ENCODE measurements at places on chromosomes 4 and X.
A peak's percentile ranks its signal among the peaks of the same experiment; 100 is the strongest.

GRCh38 chr4:1985294-1985693, 23.5 kb downstream of the NELFA start:
- DNase-seq, result no peak

DNA sequence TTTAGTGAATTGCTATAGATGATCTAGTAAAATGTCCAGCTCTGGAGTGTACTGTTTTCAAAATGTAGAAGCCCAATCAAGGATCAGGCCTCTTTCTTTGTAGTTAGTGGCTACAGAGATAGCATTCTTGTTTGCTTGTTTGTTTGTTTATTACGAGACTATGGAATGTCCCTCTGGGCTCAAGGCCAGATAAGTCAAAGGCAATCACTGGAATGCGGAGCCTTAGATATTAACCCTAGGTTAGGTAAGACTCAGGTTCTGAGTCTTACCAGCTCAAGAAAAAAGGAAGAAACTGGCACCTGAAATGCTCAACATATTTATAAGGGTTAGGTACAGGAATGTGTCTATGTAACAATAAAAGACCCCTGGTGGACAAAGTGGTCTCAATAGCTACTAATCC, 261.5 kb downstream of the SLC7A11 start:
- DNase-seq, result no peak

DNA sequence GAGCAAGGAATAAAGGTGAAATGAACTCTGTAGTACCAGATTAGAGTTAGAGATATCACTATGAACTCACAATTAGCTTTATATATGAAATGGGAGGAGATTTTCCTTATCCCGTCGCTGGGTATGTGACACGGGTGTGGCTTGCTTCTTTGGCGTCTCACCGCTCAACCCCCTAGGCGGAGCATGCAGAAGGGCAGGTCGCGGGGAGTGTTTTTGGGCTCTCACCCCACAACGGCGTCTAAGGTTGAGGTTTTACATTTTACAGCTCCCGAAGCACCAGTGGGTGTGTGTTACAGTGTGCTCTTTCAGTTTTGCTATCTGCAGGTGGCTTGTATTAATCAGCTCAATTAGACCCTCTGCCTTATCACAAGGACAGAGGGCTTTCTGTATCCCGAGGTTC, 42.1 kb upstream of the MAGEB10 start:
- no peak for DNase-seq

GRCh38 chr4:176791591-176792325, 964 bp downstream of the VEGFC start:
- peak; percentile 35 for DNase-seq

DNA sequence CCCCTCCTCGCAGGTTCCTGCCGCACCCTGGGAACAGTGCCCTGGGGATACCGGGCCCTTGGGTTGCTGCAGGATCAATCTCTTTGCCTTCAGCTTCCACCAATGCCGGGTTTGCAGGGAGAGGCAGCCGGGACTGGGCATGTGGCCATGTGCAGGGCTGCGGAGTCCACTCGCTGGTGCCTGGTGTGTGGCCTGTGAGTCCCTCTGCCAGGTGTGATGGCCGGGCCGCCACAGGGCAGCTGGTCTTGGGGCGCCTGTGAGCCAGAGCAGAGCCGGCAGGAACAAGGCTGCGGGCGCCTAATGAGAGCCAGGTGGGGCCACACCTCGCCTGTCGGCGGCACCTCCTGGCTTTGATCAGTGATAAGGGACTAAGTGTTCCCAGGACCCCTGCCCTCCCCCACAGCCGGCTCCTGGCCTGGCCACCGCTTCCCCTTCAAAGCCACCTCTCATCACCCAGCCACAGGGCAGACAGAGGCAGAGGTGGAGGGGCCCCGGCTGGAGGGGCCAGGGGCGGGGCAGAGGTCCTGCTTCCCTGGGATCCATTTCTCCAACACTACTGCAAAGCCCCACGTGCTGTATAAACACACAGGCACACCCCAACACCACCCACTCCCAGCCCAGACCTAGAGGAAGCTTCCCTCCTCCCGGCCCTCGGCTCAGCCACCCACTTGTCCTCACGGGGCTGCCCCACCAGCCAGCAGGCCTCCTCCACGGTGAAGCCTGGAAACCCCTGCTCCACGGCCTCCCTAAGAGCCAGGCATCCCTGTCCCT, 132.7 kb downstream of the CPZ start:
- peak; percentile 7 for DNase-seq

- no peak for DNase-seq
Observed at GRCh38 chr4:27140486-27140885, 279.8 kb downstream of the STIM2 start.

GRCh38 chrX:134875671-134876070, 115.1 kb upstream of the SMIM10 start:
- no peak for DNase-seq

GRCh38 chr4:176830971-176831370, 38.2 kb upstream of the VEGFC start:
- DNase-seq, result no peak

DNA sequence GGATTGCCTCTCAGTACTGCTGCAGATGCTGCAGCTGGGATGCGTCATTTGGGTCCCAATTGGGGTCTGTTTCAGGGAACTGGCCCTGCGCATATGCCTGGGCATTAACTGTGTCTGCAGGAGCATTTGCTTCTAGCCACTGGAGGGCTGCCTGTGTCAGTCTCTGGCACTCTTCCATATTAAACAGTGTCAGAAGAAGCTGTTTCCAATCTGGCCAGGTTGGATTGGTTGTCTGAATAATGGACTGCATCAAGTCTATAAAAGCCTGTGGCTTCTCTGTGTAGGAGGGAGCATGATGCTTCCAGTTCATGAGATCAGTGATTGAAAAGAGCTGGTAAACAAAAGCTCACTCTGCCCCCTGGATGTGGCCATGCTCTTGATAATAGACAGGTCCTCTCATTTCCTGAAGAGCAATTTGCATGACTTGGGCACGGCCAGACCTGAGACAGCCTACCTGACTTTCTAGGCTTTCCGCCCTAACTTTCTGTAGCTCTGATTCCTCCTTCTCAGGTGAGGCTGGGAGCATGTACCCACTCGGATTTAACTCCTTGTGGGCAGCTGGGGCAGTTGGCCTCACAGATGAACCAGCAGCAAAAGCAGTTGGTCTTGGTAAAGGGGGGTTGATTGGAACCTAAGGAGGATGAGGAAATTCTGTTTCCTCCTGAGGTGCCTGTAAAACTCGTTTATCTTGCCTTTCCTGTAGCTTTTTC, 29.2 kb downstream of the SULT1E1 start:
- no peak for DNase-seq

DNA sequence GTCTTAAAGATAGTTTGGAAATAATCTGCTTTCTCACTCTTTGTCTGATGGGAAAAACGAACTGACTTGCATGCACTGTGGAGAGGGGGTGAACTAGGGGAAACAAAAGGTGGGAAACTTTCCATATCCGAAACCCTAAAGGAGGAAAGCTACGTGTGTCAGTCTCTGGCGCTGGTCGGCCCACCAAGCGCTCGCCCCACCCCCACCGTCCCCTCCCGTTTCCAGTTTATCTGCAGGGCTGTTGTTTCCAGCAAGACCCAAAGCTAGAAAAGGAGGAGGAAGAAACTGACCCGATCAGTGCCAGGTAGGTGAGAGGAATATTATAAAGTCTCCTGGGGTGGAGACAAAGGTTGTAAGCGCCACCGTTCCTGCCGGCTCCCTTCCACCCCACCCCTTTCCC, 552 bp downstream of the TCEAL9 start:
- peak; percentile 52 for DNase-seq

DNA sequence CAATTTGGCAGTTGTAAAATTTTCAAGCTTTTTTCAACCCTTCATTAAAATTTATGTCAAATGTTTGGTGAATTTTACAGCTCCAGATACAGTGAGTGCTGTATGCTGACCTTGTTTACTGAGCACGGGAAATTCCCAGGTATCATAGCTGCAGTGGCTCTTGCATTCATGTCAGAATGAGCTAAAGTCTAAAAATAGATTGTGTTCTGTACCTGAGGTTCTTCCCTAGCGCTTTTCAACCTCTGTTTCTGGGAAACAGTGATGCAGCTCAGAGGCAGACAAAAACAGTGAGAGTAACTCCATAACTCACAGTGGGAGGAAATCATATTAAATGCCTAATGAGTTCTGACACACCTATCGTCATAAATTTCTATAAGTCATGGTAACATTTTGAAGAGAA, 393.8 kb upstream of the GNPDA2 start:
- no peak for DNase-seq

DNA sequence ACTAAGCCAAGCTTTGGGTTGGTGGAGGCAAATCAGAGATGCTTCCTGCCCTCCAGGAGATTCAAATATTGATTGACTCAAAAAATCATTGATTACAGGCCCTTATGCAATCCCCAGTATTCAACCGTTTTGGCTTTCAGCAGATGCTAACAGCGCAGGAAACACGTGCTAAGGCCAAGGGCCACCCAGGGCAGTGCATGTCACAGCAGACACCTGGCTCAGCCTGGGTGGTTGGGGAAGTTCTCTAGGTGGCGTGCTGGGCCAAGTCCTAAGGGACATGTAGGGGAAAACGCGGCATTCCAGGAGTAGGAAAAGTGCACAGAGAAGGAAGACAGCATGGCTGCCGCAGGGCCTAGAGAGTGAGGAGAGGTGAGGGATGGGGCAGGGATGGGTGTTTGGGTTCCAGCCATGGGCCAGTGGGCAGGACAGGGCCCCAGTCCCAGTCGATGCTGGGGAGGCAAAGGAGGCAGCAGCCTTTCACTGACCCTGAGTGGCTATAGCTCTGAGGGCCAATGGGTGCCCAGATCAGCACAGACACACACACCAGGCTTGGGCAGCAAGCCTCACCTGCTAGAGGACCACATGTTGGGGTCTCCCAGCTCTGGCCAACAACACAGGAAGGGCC, 239.1 kb downstream of the EVC2 start:
- no peak for DNase-seq

DNA sequence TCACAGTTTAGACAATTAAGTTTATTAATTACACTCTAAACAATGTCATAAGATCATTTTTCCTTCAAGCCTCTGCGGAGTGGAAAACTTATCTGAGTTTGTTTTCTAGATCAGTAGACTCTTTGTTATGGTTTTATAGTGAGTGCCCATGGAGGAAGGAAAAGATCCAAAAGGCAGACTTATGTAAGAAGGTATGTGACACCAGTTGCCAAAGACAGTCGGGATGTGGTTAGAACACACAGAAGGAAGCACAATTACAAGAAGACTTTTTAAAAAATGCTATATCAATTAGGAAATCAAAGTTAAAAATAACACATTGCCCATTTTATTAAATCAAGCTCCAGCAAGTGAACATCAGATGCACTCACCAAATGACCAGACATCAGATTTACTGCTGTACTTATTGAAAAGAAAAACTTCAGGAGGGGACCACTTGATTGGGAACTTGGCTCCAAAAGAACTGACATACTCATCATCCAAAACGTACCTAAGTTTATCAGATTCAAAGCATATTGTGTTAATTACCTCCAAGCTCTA, 57.1 kb downstream of the NIPAL1 start:
- DNase-seq, result no peak

GRCh38 chrX:150044556-150044955, 106.3 kb upstream of the EOLA2 start:
- no peak for DNase-seq

GRCh38 chrX:123909523-123909922, 49.7 kb downstream of the XIAP start:
- DNase-seq, result no peak

DNA sequence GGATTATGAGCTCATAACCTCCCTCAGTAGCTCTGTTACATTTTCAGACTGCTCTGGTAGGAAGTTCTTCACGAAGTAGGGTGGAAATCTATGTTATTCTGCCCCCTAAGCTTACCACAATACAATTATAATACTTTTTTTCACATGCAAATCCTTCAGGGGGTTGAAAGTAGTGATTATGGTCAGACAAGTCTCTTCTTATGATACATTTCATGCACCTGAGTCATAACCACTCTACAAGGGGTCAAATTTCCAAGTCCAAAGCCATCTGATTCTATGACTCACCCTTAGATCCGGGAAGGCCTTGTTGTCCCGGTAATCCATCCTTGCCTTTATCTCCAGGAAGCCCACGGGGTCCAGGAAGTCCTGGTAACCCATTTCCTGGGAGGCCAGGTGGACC, 95.2 kb downstream of the ATG4A start:
- DNase-seq, result no peak

DNA sequence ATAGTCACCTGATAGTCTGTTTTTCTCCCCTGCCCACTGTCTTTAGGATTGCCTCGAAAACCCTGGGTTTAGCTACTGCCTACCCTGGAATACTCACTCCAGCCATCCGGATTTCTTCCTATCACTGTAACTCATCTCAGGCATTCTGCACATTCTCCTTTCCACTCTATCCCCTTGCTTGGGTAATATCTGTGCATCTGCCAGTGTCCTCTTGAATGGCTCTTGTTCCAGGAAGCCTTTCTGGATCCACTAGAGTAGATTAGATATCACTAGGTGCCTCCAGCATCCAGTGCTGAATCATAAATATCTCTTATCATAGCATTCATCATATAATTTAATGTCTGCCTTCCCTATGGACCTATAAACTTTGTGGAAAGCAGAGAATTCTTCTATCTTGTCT, 17.1 kb upstream of the GALNT7 start:
- no peak for DNase-seq

DNA sequence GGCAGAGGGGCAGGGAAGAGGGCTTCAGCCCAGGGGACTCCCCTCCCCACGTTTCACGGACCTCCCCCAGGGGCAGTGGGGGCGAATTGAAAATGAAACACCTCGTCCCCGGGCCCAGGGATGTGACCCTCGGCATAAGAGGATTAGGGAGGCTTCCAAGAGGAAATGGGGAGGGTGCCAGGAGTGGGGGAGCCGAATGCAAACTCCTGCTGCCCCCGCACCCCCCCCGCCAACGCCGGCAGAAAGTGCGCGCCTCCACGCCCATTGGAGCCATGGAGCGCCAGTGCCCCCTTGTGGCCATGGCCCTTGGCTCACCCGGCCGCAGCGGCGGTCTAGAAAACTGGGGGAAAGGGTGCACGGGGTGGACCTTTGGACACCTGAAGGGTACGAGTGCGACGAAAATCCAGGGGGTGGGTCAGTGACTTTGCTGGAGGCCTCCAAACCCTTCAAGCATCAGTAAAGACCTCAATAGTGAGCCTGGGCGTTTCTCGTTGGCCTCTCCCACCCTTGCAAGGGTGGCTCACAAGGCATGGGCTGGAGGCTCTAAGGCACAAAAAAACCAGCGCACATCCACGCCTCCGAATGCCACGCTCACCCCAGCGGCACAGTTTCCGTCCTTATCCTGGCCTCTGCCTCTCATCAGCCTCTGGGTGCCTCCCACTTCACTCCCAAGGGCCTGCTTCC, 120.8 kb upstream of the PJA1 start:
- DNase-seq, result peak; percentile 66

- no peak for DNase-seq
Observed at GRCh38 chr4:58359590-58359989, 1249.4 kb upstream of the IGFBP7 start.

DNA sequence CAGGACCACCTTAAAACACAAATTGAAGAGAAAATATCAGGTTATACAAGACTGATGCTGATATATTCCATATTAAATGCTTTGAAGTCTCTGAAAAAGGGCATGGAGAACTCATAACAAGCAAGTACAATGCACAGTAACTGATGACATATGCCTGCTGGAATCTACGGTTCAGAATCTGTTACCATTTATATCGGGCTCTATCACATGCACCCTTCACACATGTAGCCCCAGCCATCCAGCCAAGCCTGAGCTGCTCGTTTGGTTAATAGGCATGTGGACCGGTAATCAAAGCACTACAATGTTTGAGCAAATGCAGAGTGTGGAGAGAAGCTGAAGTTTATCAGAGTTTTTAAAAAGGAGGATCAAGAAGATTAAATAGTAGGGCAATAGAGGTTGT, 11.8 kb downstream of the COMMD8 start:
- no peak for DNase-seq

- no peak for DNase-seq
Observed at GRCh38 chrX:27915617-27916016, 65.6 kb downstream of the DCAF8L1 start.

- DNase-seq, result no peak
Observed at GRCh38 chr4:153294631-153295030, 49.9 kb upstream of the MND1 start.
